ENCODE measurements at places on chromosomes 6 and 20. TPM values are rescaled to one million over a fixed set of nuclear protein-coding genes. Genes with fewer than 3 reads are reported as not detected.

DNA sequence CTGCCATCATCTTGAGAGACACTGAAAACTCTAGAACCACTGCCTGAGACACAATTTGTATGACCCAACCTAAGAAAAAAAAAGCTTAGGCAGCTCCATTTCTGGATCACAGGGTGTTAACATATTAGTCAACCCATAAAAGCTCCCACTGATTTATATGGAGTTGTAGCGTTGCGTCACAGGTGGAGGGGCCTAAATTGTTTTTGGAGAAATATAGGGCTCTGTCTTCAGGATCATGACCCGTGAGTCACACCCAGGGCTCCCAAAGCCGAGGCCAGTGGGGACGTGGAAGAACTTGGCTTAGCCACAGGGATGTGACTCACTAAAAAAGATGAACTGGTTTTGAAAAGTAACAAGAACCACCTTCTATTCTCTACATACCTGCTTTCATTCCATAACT lies 116.5 kb upstream of the BMP2 start:
- no peaks in the 10 kb centered on the region for H3K36me3 ChIP-seq
- no peaks in the 10 kb centered on the region for H3K27me3 ChIP-seq

DNA sequence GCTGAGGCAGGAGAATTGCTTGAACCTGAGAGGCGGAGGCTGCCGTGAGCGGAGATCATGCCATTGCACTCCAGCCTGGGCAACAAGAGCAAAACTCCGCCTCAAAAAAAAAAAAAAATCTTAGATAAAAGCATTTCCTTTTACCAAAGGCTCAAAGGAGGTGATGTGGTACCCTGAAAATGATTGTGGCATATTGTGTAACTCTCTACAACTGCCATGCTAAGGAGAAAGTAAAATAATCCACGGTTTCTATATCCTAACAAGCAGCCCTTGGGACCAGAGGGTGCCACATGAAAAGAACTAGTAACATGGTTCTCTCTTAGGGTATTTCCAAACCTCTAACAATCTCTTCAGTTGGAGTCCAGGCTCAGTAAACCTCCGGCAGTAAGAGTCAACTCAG lies 38.8 kb upstream of the SLA2 start:
- no peak overlapping the region for H3K4me3 ChIP-seq
- H3K27ac ChIP-seq = no peak overlapping the region
- H3K4me1 ChIP-seq = no peaks in the 10 kb centered on the region
- H3K36me3 ChIP-seq = peaks cover 28% of the 10 kb centered on the region
- no peaks in the 10 kb centered on the region for H3K27me3 ChIP-seq

DNA sequence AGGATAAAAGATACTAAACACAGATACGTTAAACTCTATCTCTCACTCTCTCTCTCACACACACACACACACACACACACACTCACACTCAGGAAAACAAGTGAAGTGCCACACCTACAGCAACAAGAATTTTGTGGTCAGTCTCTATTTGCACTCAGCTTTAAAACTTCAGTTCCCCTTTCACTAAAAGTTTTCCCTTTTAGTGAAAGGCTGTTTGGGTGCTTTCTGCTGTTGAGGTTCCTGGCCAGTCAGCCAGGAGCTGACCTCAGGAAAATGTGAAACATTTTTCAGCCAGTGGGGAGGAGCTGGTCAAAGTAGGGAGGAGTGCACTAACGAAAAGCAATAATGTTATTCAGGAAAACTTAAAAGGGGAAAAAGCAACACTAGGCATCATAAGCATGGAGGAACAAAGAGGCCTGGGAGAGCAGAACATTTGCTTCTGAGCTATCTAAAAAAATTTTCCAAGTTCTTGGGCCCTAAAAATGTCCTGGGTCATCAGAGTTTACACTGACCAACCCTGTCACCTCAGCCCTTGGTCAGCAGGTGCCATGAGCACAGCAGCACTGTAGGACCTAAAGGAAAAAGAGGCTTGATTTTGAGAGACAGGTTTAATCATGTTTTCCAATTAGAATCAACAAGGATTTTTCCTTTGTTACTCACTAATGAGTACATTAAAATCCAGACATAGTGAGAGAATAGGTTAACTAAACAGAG lies 30.7 kb upstream of the NT5E start:
- no peak overlapping the region for H3K4me3 ChIP-seq
- no peaks in the 10 kb centered on the region for H3K36me3 ChIP-seq
- DNase-seq = peak; percentile 23
- H3K4me1 ChIP-seq = peaks cover 23% of the 10 kb centered on the region
- H3K27me3 ChIP-seq = no peaks in the 10 kb centered on the region

DNA sequence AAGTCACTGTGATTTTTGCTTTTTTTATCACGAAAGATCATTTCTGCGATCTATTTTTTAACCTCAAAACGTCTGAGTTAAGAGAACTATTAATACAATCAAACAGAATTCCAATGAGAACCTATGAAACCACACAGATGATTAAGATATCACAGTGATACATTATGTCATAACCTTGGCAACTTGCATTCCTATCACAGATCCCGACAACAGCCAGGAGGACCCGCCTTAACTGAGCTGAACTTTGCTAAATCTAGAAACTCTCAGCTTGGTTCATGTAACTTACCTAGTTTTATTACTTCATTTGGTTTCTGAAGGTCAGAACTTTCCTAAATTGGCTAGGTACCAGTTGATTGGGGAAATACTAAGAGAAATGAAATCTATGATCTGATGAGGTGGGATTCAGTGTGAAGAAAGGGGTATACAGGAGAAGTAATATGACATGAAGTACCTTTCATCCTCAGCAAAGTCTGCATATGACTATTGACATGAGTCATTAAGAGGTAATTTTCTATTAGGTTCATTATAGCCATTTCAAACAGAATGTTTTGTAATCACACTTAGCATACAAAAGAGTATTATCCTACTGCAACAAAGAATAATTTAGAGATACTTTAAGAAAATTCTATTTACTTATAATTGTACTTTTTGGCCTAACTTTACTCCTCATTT lies 11.2 kb downstream of the LYRM4 start:
- no peaks in the 10 kb centered on the region for H3K4me1 ChIP-seq
- no peaks in the 10 kb centered on the region for H3K27me3 ChIP-seq
- no peaks in the 10 kb centered on the region for H3K36me3 ChIP-seq
- H3K27ac ChIP-seq = no peak overlapping the region

DNA sequence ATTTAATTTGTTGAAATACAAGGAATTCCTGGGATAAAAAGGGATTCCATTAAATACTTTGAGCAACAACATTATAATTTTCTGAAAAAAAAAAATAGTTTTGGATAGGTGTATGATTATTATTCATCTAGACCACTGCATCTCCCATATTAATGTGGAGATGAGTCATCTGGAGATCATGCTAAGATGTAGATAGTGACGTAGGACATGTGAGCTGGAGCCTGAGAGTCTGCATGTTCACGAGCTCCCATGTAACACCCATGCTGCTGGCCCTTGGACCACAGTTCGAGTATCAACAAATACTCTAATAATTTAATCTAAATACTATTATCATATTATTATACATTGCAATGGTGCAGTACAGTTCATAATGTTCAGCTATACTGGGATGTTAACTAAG lies 91.6 kb downstream of the EPM2A start:
- H3K4me1 ChIP-seq = no peaks in the 10 kb centered on the region
- no peak for DNase-seq
- no peak overlapping the region for H3K27ac ChIP-seq
- H3K36me3 ChIP-seq = no peaks in the 10 kb centered on the region
- H3K4me3 ChIP-seq = no peak overlapping the region

DNA sequence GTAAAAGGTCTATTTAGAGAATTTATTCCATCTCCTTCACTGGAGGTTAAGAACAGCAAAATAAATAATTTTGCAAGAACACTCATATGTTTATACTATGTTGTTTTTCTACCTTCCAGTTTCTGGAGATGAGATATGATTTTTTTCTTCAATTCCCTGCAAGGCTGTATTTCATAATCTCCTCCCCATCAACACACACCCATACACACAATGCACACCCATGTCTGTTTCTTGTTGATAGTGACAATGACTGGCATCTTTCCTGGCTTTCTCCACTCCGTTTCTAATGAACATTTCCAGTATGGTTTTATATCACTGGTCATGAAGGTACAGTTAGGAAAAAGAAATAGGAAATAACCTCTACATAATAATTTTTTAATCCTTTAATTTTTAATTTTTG lies 202.1 kb downstream of the ARHGAP18 start:
- H3K27ac ChIP-seq = no peak overlapping the region
- H3K36me3 ChIP-seq = no peaks in the 10 kb centered on the region
- no peaks in the 10 kb centered on the region for H3K27me3 ChIP-seq
- H3K4me3 ChIP-seq = no peak overlapping the region
- H3K4me1 ChIP-seq = no peaks in the 10 kb centered on the region

- DNase-seq = no peak
- H3K4me1 ChIP-seq = no peaks in the 10 kb centered on the region
- no peak overlapping the region for H3K4me3 ChIP-seq
- no peaks in the 10 kb centered on the region for H3K27me3 ChIP-seq
- H3K36me3 ChIP-seq = no peaks in the 10 kb centered on the region
- no peak overlapping the region for H3K27ac ChIP-seq
Observed at GRCh38 chr6:50681213-50681824, 32.0 kb upstream of the TFAP2D start.

The GLYATL3 gene
- not detected for total RNA-seq

The TMEM217 gene
- total RNA-seq = 1.2 TPM

Data from B cell (primary cell).